Activated CD4-positive, alpha-beta memory T cell treated with anti-CD3 and anti-CD28 coated beads, Interleukin-2, amount 10 ng/mL, durations not matched to agents 7 days and 5 days (primary cell): ENCODE measurements at places on chromosomes 4 and X. TPM values are rescaled to one million over a fixed set of nuclear protein-coding genes. Genes with fewer than 3 reads are reported as not detected.

GRCh38 chr4:90960840-90961239 lies 833.6 kb downstream of the CCSER1 start:
- H3K27me3 ChIP-seq, result no peaks in the 10 kb centered on the region
- H3K36me3 ChIP-seq, result no peaks in the 10 kb centered on the region
- no peak for DNase-seq
- no peak overlapping the region for H3K27ac ChIP-seq
- H3K4me3 ChIP-seq, result no peak overlapping the region

PROM1 gene
- not detected for total RNA-seq

DNA sequence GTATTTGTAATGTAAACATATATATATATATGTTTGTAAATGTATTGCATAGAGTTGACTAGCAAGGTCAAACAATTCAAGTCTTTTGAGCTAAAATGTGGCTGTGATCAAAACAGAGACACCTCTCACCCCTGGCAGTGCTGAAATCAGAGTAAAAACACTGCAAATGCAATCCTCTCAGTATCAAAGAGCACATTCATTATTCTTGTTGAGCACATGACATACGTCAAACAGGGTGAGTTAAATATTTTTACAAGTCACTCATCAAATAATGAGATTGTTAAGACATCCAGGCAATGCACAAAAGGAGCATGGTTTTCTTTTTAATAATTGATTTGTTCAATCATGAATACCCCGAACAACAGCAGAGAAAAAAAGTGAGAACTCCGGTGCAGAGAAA lies 114.1 kb upstream of the KCNIP4 start:
- no peak overlapping the region for H3K27ac ChIP-seq
- no peak for DNase-seq
- no peaks in the 10 kb centered on the region for H3K4me1 ChIP-seq
- H3K4me3 ChIP-seq, result no peak overlapping the region

FHIP1A gene
- 0.18 TPM for total RNA-seq

DNA sequence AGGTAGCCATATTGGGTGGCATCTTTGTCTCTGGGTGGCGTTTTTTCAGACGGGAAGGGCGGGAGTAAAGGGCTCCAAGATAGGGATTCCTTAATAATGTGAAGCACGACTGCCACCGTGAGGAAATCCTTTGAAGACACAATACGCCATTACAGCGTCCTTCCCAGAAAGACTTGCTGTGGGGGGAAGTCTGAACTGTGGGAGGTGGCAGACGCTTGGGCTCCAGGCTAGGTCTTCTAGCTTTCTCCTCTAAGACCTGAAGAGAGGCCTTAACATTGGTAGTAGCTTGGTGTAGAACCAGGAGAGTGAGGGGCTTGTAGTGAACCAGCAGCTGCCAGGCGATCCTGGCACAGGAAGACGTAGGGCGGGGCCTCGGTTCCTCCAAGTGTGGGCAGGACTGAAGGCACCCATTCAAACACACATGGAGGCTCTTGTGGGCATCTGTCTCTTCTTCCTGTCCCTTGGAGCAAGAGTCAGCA lies 197.3 kb downstream of the OR13H1 start:
- no peaks in the 10 kb centered on the region for H3K27me3 ChIP-seq
- no peak overlapping the region for H3K27ac ChIP-seq
- no peak overlapping the region for H3K4me3 ChIP-seq
- no peak for DNase-seq
- no peaks in the 10 kb centered on the region for H3K4me1 ChIP-seq
- H3K36me3 ChIP-seq, result peaks cover 27% of the 10 kb centered on the region

GRCh38 chrX:148902581-148902980 lies 402.2 kb downstream of the AFF2 start:
- no peak overlapping the region for H3K4me3 ChIP-seq
- H3K27me3 ChIP-seq, result no peaks in the 10 kb centered on the region
- no peak overlapping the region for H3K27ac ChIP-seq
- H3K4me1 ChIP-seq, result no peaks in the 10 kb centered on the region

GRCh38 chr4:2436301-2436700 lies 17.5 kb downstream of the CFAP99 start:
- no peaks in the 10 kb centered on the region for H3K36me3 ChIP-seq
- no peak for DNase-seq
- no peak overlapping the region for H3K27ac ChIP-seq
- H3K4me1 ChIP-seq, result peaks cover under 1% of the 10 kb centered on the region
- no peak overlapping the region for H3K4me3 ChIP-seq
